Suprapubic skin (tissue), 4 donors: ENCODE measurements at places on chromosomes 1 and 21.

DNA sequence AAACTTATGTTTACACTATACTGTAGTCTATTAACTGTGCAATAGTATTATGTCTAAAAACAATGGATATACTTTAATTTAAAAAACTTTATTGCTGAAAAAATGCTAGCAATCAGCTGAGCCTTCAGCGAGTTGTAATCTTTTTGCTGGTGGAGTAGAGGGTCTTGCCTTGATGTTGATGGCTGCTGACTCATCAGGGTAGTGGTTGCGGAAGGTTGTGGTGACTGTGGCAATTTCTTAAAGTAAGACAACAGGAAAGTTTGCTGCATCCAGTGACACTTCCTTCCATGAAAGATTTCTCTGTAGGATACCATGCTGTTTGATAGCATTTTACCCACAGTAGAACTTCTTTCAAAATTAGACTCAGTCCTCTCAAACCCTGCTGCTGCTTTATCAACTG is 234.7 kb upstream of the CSF3R start:
- DNase-seq: no peak

DNA sequence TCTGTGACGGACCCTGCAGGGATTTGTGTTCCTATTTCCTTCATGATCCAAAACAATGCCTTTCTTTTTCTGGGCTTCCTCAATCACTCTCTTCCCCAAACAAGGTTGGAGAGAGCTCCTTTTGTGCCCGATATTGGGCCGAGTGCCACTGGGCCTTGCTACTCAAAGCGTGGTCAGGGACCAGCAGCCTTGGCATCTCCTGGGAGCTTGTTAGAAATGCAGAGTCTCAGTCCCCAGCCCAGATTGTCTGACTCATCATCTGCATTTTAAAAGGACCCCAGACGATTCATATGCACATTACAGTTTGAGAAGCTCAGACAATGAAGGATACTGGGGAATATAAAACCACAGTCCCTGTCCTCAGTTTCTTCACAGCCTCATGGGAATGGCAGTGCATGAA is 19.9 kb downstream of the ADORA1 start:
- DNase-seq: no peak

DNA sequence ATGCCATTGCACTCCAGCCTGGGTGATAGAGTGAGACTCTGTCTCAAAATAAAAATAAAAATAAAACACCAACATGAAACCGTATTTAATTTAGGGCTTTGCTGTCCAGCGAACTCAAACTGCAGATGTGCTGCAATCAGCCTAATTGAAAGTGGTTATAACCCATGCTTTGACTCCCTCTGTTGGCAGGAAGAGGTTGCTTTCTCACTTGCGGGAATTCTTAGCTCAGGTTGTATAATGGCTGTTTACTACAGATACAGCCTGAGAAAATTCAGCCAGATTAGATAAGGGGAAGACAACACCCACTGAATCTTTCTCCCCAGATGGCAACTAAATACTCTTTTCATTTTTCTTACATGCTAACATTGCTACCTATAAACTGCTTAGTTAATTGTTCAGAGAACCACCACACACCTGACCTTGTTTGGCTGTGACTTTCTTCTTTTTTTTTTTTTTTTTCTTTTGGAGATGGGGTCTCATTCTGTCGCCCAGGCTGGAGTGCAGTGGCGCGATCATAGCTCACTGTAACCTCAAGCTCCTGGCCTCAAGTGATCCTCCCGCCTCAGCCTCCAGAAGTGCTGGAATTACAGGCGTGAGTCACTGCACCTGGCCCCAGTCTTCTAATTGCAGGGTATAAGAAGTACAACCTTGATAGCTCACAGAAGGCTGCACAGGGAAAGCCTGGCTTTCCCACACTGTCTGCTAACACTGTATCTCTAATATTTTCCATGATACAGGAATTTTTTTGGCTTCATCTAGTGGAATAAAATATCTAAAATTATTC is 34.6 kb downstream of the DNTTIP2 start:
- DNase-seq: no peak

- no peak for DNase-seq
Measured at GRCh38 chr1:221565711-221566110, 176.2 kb downstream of the DUSP10 start.

DNA sequence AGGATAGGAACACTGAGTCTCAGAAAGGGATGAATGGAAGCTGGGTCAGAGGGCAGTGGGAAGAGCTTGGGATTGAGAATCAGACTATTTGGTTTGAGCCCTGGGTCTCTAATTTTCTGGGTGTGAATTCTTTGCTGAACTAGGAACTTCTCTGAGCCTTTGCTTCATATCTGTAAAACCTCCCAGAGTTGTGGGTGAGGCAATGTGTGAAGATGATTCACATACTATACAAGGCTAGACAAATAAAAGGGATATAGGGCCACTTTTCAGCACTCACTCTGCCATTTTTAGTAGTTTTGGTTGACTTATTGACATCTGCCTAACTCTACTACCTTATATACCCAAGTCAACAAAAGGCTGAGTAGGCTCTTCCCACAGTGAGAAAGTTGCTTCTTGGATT is 77.7 kb upstream of the JUN start:
- no peak for DNase-seq

DNA sequence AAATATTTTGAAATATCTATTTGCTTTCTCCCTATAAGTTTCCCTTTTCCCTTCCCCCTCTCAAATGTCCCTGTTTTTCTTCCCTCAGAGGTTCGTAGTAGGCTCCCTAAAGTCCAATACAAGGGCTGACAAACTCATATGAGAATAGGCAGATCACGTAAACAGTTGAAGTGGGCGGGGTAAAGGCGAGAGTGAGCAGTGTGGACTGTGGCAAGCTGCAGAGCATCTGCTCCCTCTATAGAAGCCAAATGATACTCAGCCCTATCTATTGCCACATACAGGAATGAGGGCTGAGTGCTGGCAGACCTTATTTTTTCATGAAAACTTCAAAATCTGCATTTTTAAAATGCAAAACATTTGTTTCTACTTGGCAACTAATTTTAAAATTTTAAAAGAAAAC is 26.3 kb downstream of the PRDX6 start:
- DNase-seq: no peak

DNA sequence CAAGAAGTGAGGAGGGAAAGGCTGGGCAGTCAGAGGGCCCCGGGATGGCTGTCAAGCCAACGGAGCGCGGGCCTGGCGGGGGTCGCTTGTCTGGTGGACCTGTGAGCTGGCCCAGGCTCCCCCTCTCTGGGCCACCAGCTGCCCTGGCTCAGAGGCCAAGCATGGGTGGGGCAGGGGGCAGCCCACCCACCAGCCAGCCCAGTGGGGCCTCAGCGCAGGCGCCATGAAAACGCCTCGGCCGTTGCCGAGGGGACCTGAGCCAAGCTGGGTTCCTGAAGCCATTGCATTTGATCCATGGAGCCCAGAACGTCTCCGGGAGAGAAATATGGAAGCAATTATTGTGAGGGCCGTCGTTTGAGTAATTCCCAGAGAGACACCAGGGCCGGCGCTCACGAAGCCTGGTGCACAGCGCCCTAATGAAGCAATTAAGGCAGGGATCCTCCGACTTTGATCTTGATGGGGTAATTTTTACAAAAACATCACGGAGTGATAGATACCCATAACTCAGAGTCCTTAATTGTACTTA is 90.5 kb upstream of the TTC34 start:
- no peak for DNase-seq

GRCh38 chr1:98181036-98181764 is 260.4 kb upstream of the DPYD start:
- no peak for DNase-seq

- no peak for DNase-seq
Measured at GRCh38 chr21:33686386-33686785, 44.1 kb downstream of the ITSN1 start.

DNA sequence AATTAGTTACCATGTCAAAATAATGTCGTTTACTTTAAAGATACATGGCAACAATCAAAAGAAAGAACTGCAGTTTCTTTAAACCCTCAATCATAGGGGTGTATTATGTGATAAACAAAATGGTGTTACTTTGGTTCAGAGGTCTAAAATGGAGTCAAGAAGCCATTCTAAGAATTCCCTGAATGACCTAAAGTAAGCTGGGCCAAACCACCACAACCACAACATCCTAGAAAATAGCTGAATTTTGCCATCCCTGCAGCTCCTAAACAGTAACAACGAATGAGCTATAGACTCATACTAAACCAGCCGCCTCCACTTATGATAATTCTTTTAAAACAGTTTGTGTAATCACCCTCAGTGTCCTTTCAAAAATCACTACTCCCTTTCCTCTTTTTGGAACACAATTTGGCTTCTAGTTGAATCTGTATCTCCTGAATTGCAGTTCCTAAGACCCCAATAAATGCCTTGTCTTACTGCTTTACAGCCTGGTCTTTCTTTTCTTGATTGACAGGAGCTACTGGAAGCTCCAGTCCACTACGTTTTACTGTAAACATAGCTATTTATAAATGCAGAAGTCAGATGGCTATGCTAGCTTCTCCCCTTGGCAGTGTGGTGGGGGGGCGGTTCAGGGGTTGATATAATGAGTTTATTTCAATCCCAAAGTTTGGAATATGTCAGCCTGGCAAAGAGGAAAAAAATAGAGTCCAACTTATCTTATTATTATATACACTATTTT is 84.3 kb downstream of the PLPPR4 start:
- no peak for DNase-seq

DNA sequence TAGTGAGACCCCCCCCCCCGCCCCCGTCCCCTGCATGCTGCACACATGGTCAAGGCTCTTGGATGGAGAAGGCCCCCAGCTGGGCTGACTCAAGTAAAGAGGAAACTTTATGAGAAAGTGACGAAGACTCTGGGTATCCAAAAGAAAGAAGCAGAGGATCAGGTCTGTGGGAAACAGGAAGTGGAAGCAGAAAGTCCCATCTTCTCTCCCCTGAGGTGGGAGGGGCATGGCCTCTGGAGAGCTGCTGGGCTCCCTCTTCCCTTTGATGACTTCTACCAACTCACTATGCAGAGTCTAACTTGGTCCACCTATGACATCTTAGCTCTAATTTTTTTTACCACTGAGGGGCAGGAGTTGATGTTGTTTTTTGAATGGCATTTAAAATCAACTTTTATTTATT is 42.7 kb upstream of the LIN9 start:
- no peak for DNase-seq

GRCh38 chr1:14625572-14625971 is 27.1 kb downstream of the KAZN start:
- peak; percentile 41 for DNase-seq

GRCh38 chr1:243628476-243628907 is 221.6 kb downstream of the AKT3 start:
- DNase-seq: no peak

DNA sequence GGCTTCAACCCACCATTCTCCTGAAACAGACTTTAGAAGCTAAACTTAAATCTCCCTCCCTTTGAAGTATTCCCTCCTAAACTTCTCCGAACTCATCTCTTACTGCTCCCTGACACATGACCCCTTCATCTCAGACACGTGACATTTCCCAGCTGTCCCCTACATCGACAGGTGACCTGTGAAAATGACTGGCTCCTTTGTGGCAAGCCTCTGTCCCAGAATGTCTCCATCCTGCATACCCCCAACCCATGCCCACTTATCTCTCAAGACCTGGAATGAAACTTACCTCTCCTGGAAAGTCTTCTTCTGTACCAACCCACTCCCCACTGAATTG is 4.2 kb downstream of the FMOD start:
- no peak for DNase-seq

GRCh38 chr1:117162816-117163215 is 41.3 kb upstream of the TRIM45 start:
- no peak for DNase-seq

- DNase-seq: peak; percentile 78
Measured at GRCh38 chr1:34754964-34755637, at the start of gene GJB5. Gene GJB5 (plus strand): TSS chr1:34755047. CDS start chr1:34757331, 2,284 bp downstream.

- peak; percentile 66 for DNase-seq
Measured at GRCh38 chr1:235637756-235638534, 11.6 kb downstream of the GNG4 start.

- no peak for DNase-seq
Measured at GRCh38 chr1:48114596-48115382, 107.7 kb upstream of the SLC5A9 start.

- DNase-seq: no peak
Measured at GRCh38 chr1:229844675-229845074, 218.6 kb downstream of the URB2 start.

DNA sequence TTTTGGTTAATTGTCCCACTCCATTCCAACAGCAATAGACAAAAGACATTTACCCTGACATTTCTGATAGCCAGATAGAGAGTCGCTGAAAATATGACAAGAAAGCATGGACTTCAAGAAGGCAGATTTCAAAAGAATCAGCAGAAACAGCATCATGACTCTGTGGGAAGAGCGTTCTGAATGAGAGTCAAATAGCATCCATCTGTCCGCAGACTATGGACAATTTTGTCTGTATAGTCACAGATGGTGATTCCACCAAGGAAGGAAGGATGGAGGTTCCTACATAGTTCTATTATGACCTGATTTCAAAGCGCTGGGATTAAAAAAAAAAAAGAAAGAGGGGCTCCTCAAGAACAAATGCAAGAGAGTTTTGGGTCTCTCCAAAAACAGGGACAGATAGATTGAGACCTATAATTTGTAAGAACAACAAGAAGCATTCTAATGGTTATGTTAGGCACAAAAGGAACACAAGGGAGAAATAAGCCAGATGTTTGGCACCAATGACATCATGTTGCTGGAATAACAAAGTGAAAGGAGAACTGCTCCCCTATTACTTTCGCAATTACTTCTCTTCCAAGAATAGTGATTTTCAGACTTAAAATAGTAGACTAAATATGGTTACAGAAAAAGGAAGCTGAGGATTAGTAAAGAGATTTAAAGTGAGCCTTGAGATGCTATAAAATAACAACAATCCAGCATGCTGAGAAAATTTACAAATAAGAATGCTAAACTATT is 28.5 kb downstream of the NIBAN1 start:
- DNase-seq: no peak

DNA sequence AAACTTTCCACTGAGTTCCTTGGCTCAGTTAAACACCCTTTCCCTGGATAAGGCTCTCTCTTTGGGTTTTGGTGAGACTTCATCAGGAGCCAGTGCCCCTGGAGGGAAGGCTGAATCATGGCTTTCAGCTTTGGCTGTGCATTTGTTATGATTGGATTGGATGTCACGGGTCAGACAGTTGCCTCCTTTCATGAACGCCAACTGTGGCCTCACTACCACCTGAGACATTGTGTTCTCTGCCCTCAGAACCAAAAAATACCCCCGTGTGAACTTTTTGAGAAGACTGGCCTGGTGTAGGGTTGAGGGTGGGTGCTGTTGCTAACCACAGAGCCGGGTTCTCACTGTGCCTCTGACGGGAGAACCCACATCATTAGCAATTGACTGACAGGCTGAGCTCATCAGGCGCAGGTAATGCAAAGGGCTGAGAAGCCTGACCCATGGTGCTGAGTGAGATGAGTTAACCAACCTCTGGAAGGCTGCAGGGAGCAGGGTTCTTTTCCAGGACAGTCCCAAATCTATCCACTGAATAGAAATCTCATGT is 65.6 kb downstream of the HHAT start:
- DNase-seq: no peak

GRCh38 chr1:224592636-224593582 is 23.2 kb upstream of the CNIH3 start:
- DNase-seq: no peak

GRCh38 chr1:109535971-109536491 is 3.6 kb upstream of the GPR61 start:
- DNase-seq: no peak

- no peak for DNase-seq
Measured at GRCh38 chr1:56803561-56804156, 15.5 kb downstream of the FYB2 start.

GRCh38 chr1:3133686-3134085 is 64.7 kb downstream of the PRDM16 start:
- DNase-seq: no peak
